ENCODE measurements at places on chromosomes 1 and 21.

DNA sequence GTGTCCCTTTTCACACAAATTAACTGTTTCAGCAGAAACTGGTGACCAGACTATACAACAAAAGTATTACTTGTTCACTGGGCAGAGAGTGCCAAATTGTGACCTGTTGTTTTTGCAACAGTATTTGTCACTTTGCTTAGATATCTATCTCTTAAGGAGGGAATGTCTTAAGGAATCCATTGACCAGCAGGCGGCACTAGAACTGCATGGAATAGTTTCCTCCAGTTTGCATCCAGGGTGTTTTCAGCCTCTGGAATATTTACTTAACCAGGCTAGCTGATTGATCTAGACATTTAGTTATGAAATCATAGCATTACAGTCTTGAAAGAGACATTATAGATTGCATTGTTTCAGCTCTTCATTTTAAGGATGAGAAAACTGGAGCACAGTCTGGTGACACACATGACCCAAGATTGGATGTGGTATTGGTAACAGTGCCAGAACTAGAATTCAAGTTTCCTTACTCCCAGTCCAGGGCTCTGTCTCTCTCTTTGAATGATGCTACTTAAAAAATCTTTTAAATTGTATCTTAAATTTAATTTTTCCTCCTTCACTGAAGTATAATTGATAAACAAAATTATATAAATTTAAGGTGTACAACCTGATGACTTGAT lies 16.9 kb downstream of the RPTN start:
- DNase-seq = no peak

DNA sequence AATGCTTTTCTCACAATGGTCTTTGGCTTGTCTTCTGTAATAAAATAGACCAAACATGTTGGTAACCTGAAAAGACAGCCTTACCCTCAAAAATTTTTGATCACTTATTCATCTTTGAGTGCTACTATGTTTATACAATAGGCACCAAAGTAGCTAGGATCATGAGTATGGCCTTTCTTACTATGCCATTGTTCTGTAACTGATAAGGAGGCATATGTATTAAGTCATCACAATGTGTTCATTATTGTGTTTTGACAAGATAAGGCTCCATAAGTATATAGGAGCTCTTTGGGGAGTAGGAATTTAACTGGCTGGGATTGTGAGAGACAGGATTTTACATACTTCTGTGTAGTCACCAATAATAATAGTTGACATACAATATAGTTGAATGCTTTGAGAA lies 675 bp downstream of the TMCO2 start:
- no peak for DNase-seq

GRCh38 chr1:244665771-244666217 lies 12.9 kb downstream of the DESI2 start:
- no peak for DNase-seq

GRCh38 chr1:17837233-17838030 lies 82.3 kb downstream of the ACTL8 start:
- DNase-seq = no peak

DNA sequence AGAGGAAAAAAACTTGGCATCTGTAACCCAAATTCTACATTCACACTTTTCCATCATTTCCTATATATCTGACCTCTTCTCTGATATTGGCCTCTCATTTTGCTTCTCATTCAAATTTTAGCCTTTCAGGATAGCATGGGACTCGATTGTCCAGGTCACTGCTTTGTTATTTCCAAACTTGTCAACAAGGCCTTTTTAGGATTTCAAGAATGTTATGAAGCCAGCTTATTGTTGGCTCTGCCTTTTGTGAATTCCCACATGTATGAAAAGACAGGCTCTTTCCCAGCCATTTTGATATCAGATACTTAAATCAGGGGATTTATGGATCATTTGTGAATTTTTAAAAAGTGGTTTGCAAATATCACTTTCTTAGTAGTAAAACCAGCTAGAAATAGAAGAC lies 663.5 kb downstream of the NCAM2 start:
- DNase-seq = no peak

GRCh38 chr21:34671891-34672290 lies 3.1 kb downstream of the CLIC6 start:
- no peak for DNase-seq

DNA sequence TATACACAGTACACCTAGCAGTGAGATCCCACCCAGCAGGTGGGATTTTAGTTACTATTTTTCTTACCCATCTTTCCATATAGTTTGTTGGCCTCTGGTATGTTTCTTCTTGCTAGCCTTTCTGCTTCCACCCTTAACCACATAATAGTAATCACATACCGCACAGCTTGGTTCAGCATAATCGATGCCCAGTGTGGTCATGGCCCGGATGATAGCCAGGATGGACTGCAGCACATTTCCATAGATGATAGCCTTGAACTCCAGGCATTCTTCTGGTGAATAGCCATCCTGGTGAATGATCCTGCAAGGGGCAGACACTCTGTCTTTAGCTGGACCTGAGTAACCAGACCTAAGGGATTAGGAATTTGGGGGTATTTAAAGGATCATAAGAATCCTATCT lies 9.5 kb downstream of the GNAT2 start:
- no peak for DNase-seq

DNA sequence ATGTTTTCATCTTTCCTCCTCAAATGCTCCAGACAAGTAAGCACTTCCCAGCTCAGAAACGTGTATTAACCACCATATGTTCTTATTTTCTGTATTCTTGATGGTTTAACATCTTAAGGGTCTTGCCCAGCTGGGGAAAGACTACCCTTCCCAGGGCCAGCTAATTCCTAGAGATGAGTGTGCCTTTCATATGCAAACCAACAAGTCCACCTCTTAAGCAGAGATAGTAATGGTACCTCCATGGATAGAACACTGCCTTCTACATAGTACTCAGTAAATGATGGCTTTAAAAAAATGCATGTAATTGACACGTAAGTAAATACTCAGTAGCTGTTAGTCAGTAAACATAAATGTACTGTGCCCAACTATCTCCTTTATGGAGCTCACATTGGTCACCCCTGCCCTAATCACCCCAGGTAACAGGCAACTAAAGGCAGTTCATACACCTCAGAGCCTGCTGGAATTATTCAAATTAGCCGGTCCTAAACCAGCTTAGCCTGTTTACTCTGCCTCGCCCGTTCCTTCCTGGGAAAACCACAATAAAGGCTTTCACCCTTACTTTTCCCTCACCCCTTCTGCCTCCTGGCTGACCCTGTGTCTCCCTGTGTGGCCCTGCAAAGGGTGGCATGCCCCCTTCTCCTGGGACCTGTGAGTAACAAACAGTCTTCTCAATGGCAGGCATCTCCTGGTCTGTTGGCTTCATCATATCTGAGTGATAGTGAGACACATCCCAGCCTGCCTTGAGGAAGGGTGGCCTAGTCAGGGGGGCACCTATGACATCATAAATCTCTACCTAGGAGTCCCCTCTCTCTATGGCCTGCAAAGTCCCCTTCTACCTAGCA lies 40.1 kb upstream of the KLHDC7A start:
- no peak for DNase-seq

DNA sequence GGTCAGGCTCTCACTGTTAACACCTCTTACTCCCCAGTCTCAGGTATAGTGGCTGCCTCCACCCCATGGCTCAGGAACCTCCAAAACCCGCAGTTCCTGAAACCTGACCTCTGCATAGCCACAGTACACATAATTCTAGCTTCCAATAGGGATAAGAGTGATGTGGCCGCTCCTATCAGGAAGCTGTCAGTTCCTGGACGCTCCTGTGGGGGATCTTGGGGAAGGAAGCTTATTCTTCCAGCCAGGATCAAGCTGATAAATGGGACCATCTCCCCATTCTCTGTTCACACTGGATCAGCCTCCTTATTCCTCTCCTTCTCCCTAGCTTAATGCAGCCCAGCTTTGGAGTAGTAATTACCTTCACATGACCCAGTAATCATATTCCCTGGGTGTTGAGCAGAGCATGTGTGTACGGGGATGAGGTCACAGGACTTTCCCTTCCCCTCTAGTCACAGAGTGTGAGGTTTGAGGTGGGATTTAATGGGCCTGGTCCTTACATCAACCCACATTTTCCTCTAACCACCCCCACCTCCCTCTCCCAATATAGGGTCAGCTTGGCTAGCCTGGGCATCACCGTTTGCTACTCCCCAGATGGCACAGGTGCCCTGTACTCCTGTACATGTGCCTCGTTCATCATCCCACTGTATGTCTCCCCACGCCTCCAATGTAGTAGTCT lies 7.0 kb upstream of the POU3F1 start:
- DNase-seq = peak; percentile 79

DNA sequence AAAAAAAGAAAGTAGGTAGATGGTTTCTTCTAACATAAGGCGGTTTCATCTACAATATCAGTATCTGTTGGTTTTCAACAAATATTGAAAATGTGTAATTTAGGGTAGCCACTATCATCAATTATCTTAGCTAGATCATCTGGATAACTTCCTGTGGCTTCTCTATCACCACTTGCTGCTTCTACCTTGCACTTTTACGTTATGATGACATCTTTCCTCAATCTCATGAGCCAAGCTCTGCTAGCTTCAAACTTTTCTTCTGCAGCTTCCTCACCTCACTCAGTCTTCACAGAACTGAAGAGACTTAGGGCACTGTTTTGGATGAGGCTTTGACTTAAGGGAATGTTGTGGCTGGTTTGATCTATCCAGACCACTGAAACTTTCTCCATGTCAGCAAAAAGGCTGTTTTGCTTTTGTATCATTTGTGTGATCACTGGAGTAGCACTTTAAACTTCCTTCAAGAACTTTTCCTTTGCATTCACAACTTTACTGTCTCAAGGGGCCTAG lies 144.9 kb upstream of the HP1BP3 start:
- DNase-seq = no peak

GRCh38 chr1:2469103-2469940 lies 6.8 kb upstream of the PLCH2 start:
- no peak for DNase-seq

GRCh38 chr21:41406340-41406739 lies 19.7 kb upstream of the MX1 start:
- no peak for DNase-seq

DNA sequence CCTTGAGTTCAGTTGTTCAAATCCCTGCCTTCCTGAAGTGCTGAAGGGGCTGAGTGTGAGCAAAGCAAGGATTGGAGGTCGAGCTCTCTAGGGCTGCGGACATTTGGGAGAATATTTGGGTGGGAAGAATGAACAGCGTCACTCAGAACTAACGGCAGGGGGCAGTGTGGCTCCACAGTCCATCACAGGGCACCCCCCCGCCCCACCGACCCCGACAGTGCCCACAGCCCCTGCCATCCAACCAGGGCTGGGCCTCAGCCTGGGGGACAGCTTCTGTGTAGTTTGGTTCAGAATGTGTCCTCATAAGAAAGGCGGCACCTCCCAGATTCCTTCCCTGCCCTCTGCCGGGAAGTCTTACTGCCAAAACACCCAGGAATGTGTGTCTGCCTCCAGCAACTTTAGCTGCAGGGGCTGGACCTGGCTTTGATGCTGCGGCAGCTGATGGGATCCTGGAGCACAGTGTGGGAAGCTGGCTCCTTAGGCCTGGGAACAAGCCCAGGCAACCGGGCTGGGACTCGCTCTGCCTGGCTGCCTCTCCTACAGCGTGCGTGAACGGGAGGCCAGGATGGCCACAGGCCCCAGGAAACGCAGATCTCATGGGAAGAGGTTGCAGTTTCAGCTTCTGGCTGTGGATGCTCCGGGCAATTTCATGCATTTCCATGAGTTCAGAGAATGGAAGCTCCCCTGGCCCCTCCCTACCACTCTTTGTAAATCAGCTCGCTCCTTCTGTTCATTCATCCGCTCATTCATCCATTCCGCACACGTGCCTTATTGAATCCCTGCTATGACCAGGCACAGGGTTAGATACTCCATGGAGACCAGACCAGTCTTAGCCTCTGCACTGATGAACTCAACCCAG lies 104.9 kb upstream of the TMPRSS2 start:
- DNase-seq = no peak

DNA sequence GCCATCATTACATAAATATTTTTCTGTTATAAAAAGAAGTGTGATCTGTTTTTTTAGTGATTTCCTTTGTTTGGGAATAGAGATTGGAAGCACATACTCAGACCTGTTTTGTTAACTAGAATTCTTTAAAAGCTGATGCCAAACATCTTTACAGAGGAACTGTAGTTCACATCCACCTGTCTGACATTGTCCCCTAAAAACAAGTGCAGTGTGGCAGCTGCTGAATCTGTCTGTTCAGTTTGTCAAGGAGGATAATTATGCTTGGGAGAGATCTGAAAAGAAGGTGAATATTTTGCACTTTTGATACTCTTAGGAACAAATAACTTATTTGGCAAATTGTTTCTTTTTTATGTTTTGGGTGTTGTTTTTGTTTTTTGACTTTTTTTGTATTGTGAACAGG lies 13.6 kb downstream of the AGMAT start:
- no peak for DNase-seq

DNA sequence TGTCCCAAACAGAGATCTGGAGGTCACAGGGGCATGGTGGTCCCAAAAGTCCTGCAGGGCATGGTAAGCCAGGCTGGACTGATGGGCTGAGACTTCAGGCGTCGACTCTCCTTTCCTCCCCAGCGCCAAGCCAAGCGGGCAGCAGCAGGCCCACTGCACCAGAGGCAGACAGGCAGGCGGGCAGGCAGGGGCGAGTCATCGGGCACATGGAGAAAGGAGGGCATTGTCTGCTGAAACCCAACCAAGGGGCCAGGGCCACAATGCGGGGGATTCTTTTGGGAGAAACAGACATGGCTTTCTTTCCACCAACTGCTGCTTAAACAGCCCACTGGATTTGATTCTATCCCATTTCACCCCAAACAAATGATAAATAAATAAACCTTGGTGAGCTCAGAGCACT lies 46.2 kb downstream of the TRABD2B start:
- DNase-seq = no peak

DNA sequence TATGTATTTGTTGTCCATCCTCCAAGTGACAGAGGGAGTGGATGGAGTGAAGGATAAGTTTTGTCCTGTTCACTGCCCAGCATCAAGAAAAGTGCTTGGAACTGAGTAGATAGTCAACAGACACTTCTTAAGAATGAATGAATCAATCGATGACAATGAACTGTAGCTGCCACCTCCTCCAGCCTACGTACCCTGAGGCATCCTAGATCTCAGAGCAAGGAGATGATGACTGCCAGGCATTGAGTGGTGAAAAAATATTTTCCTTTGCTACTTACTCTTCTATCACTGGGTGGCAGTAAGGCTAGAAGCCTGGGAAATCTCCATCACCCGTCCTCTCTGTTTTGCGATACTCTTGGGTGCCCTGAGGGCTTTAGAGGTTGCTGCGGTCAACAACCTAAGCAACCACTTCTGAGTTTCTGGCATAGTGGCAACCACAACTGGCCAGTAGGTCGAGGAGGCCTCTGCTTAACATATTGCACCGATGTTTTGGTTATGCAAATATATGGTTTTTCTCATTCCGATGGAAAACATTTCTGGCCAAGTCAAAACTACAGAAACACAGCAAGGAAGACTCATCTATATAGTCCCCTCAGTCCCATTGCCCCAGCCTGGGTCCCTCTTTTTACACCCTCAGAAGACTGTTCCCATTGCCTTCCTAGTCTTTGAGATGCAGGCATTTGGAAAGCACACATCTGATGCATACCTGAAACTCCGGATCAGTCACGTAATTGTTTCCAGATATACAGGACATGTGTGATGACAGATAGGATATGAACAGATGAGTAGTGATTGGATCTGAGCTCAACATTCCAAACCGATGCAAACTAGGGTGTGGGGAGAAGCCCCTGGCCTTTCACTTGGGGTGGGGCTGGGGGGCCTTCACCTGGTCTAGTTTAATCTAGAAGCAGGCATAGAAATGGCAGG lies 136.8 kb downstream of the RUNX1 start:
- no peak for DNase-seq

GRCh38 chr1:163106364-163106987 lies 37.3 kb downstream of the RGS4 start:
- DNase-seq = no peak
